ENCODE measurements at places on chromosomes 6 and 20.

GRCh38 chr6:44056392-44057237 lies 70.6 kb downstream of the MRPL14 start:
- no peak for DNase-seq

- DNase-seq: no peak
Observed at GRCh38 chr6:111129013-111129412, 41.7 kb downstream of the SLC16A10 start.

DNA sequence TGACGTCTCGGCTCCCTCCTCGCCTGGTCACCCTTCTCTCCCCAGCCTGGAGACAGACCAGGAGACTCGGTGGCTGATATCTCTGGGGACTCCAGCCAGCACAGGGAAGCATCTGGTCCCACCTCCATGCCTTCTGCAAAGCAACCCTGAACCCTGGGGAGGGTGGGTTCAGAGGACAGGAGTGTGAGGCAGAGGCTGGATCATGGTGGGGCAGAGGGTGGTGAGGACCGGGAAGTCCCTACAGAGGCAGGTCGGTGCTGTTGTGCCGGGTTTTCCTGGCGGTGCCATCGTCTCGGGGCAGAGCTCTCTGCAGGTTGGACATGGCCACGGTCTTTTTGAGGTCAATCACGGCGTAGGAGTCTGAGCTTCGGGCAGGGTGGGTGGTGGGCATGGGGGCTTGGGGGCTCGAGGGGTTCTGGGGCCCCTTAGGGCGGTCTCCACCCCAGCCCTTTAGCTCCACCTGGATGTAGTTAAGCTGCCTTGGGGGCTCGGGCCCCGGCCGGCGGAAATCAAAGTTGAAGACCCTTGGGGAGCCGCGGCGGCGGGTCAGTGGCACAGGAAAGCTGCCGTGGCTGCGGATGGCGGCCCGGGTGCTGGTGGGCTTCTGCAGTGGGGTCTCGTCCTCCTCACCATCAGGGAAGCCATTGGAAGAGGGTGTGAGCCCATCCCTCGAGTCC lies 9.2 kb downstream of the FRS3 start:
- DNase-seq: no peak

- DNase-seq: no peak
Observed at GRCh38 chr6:15246666-15247499, 1.0 kb downstream of the JARID2 start.

DNA sequence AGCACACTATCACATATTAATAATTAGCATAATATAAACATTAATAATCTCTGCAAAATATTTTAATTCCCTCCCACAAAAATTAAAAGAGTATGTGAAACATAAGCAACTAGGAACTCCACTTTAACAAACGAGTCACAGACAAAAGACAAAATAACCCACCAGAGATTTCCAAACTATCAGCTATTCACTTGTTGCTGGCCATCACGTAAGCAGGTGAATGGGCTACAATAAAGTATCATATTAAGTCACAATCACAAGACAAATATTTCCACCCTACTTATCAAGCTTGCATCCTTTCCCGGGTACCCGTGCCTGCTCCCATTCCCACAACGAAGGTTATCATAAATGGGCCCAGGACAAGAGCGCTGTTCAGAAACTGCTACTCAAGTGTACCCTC lies 2.5 kb downstream of the HDAC2 start:
- no peak for DNase-seq
